Left kidney (tissue), 8 donors: ENCODE measurements at places on chromosomes 16 and 17. TPM values are rescaled to one million over a fixed set of nuclear protein-coding genes. Genes with fewer than 3 reads are reported as not detected.

DNA sequence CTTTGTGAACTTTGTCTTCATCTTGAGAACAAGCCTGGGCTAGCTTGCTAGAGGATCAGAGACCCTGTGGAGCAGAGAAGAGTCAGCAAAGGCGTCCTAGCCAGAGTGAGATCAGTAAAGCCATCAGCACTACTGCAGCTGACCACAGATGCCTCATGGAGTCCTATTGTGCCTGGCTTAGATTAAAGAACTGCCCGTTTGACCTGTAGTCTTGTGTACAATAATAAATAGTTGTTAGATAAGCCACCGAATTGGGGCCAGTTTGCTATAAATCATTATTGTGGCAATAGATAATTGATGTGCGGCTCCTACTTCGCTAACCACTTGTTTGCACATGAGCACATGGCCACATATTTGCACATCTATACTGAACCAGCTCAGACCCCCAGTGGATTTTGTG is 103.0 kb downstream of the CYLD start:
- no peak for DNase-seq

GRCh38 chr17:49958723-49959122 is 10.3 kb upstream of the DLX4 start:
- no peak for DNase-seq

- no peak for DNase-seq
These were observed 23.7 kb downstream of the PIPOX start for GRCh38 chr17:29066606-29067005.

DNA sequence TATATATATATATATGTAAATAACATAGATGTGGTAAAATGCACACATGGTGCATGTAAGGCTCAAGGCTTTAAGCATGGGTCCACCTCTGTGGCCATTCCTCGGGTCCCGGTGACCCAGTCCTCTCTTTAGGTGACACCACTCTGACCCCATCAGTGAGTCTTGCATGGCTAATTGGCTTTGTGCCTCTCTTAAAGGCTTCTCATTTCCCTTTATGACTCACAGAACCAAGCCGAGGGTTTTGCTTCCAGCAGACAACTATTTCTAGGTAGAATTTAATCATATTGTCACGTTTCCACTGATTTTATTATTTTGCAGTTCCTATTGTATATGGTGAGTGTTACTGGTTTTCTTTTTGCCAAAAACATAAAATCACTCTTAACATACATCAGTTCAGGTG is 59.7 kb downstream of the PLCG2 start:
- no peak for DNase-seq

DNA sequence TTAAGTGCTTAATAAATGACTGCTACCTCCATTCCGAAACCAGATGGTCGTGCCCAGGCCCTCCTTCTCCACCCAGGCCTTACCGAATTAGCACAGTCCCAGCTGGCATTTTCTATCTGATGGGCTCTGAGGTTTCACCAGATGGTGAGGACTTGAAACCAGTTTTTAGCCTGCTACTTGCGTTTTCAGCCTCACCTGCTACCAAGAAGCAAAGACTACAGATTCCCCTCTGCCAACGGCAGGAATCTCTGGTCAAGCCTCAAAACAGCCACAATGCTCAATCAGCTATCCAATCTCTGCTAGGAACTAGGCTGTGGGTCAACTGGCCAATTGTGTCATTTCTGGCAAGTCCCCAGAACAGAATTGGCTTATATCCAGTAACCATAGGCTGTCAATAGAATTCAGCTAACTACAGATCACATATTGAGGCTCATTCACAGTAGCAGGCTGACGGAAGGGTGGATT is 11.7 kb downstream of the PECAM1 start:
- DNase-seq: no peak

- no peak for DNase-seq
These were observed 38.5 kb upstream of the CORO6 start for GRCh38 chr17:29661213-29661612.

DNA sequence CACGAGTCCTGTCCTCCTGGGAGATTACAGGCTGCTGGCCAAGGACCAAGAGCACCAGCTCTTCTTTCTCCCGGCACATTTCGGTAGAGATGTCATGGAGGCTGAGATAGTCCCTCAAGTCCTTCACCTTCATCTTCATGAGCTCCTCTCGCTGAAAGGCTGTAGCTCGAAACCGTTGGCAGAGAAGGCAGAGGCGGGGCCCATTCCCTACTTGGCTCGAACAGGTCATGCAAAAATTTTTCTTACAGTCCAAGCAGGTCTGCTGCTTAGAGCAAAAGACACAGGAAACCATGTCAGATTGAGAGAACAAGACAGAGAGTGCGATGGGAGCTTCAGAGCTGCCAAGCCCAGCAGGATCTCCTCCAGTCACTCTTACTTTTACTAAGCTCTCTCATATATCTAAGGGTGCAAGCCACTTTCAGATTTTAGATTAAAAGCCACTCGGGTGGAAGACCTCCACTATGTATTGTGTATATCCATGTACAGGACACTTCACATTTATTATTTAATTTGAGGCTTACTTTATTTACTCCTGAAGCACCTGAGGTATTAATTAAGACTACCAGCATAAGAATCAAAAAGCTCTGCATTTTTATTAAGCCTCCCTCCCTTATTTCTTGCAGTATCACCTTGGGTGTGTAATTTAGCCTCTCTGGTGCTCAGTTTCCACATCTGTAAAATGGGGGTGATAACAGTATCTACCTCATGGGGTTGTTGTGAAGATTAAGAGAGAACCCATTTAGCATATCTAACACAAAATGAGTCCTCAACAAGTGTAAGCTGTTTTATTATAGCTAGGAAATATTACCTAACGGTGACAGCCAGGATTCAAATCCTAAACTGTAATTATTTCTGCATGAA is 41.4 kb downstream of the LIG3 start:
- DNase-seq: no peak

DNA sequence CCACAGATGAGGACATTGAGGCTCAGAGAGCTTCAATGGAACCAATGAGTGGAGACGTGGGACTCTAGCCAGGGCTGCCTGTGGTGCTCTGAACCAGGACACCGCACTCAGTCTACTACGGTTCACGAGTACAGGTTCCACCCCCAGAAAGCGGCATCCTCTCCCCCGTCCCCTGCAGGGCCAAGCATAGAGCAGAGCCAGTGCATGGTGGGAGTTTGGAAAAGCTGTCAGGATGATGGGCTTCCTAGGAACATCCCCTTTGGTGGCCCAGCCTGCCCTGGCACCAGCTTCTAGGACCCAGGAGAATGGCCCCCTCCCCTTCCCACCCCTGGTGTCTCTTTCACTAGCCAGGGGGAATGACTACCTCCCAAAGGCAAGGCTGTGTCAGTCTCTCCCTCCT is 8.4 kb downstream of the ZNF319 start:
- DNase-seq: no peak

GRCh38 chr17:49254066-49254465 is 23.5 kb upstream of the PHOSPHO1 start:
- no peak for DNase-seq

GRCh38 chr17:1486802-1487695 is 5.4 kb downstream of the MYO1C start:
- no peak for DNase-seq

GRCh38 chr17:80130992-80131391 is 15.9 kb downstream of the EIF4A3 start:
- no peak for DNase-seq

- no peak for DNase-seq
These were observed at the start of gene CRAMP1 for GRCh38 chr16:1612320-1613111. TSS of gene CRAMP1 (plus strand) at chr16:1612360. CDS start at chr16:1614640, 2,280 bp downstream.

DNA sequence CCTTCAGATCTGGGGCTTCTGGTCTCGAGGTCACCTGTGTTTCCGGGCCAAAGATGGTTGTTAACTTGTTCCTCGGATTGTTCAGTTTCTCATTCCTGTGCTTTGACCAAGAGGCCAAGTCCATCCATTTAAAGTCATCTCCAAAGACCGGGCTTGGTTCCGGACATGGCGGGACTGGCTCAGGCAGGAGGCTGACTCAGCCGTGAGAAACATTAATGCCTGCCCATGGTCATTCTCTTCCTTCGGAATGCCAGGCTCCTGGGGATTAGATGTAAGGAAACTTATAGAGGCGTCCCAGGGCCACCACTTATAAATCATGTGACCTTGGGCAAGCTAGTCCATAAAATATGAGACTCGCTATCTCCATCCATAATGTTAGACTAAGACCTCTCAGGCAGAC is 13.6 kb upstream of the NKD1 start:
- no peak for DNase-seq

DNA sequence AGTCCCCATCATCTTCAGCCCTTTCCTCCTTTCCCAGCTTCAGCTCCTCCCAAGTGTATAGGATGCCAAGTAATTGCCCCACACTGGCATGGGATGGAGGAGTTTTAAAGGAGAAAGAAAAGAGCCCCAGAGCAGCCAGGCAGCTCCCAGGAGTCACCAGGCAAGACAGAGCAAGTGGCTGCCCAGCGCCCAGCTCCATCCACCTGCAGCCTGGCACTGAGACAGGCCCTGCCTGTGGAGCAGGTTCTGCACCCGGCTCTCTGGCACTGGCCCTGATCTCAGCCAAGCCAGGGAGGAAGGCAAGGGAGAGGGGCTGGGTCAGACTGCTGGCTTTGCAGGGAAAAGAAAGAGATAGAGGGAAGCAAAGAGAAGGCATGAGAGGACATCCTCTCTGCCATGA is 21.7 kb downstream of the FOXN1 start:
- DNase-seq: no peak

DNA sequence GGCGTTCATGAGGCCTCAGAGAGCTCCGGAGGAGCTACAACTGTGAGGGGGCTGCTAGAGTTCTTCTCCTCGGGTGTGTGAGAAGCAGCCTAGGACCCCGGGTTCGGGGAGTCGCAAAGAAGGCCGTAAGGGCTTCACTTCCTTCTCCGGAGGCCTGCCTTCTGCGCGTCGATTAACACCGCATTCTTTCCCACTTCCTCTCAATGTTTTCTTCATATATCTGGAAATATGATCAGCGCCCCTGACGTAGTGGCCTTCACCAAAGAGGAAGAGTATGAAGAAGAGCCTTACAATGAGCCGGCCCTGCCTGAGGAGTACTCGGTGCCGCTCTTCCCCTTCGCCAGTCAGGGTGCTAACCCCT is 449 bp downstream of the SMCR8 start:
- no peak for DNase-seq

DNA sequence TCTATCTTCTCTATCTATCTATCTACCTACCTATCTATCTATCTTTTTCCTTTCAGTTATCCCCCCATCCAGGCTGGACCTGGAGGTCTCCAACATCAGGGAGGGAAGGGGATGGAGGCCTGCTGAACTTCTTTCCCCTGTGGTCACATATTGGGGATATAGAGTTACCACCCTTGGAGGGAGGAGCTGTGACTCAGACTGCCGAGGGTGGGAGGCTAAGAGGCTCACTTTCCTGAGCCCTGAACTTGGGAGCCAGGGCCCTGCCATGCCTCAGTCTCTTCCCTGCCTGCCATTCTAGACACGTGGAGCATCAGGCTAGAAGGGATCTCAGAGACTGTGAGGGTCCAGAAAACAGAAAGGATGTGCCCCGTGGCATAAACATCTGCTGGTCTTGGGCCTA is 8.4 kb downstream of the LRRC3C start:
- DNase-seq: no peak

DNA sequence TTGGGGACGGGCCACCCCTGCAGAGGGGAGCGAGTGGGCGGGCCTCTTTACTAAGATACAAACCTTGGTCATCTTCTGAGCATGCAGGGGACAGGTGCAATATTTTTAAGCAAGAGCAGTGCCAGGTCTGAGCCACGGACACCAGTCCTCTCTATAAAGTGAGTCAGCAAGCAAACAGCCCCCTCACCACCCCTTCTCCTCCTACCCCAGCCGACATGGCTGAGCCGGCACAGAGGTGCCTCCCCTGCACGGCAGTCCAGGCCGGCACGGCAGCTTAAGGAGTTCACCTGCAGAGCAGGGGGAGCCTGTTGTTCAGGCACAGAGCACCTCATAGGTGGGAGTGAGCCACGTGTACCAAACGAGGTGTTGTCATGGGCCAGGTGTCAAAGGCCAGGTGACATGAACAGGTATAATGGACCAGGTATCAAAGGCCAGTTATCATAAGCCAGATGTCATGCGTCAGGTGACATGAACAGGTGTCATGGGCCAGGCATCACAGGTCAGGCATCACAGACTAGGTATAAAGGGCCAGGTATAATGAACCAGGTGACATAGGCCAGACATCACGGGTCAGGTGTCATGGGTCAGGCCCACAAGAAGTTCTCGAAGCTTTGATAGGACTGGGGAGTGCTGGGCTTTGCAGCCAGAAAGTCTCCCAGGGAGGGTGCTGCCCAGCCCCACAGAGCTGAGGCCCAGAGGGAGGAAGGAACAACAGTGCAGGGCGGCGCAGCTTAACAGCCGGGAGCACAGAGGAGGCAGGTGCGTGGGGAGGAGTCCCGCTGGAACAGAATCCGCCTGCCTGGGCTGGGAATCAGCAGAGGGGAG is 42.6 kb upstream of the ZNF469 start:
- DNase-seq: no peak

DNA sequence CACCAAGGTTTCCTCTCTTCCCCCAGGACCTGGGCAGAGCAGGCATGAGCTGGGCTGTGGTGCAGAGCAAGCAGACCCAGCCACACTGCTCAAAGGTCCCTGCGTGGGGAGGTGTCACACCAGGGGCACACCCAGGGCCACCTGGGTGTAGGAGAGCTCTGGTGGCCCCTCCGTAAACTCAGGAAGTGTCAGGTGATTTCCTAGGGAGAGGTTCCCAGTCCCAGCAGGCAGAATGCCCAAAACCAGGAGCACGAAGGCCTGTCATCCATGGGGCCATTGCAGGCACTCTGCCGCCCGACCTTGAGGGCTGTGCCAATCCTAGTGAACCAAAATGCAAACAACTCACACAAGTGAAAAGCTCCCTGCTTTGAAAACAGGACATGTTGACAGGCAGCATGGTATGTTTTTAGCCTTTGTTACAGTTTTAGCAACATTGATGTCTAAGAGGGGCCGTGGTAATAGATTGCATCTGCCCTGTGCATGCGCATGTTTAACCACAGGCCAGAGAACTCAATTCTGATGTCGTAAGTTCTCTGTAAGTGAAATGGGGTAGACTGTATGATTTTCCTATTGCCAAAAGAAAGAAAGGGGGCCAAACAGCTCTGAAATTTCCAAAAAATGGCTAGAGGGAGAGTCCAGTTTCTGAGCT is 21.3 kb downstream of the CIBAR2 start:
- no peak for DNase-seq

DNA sequence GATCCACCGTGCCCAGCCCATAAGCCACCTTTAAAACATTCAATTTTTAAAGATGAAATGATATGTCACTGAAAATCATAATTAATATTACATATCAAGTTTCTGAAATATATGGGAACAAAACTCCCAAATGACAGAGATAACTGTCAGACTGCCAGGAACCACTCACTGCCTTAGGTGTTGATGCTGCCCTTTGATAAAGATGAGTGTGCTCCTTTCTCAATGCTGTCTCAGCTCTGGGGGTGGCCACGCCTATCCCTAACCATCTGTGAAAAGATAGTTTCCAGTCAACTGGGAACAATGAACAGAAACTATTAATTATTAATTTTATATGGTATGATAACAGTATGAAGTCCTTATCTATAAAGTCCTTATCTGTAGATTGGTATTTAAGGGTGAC is 177.7 kb downstream of the MYO1D start:
- DNase-seq: no peak

- no peak for DNase-seq
These were observed 10.5 kb upstream of the NUDT7 start for GRCh38 chr16:77711775-77712174.

Gene KCNJ18
- polyA plus RNA-seq: not detected

Gene SOX15
- polyA plus RNA-seq: 3.0 TPM

Gene SPNS1
- polyA plus RNA-seq: 40.1 TPM

Gene RGS9
- polyA plus RNA-seq: 17.7 TPM

Gene GTF3C1
- polyA plus RNA-seq: 90.1 TPM

Gene ACSM2A
- 88.7 TPM for polyA plus RNA-seq

Gene PYCARD
- 7.3 TPM for polyA plus RNA-seq

Gene TMEM238L
- 3.3 TPM for polyA plus RNA-seq

Gene HP
- polyA plus RNA-seq: 0.27 TPM
